ENCODE measurements at places on chromosomes 16 and 17.

DNA sequence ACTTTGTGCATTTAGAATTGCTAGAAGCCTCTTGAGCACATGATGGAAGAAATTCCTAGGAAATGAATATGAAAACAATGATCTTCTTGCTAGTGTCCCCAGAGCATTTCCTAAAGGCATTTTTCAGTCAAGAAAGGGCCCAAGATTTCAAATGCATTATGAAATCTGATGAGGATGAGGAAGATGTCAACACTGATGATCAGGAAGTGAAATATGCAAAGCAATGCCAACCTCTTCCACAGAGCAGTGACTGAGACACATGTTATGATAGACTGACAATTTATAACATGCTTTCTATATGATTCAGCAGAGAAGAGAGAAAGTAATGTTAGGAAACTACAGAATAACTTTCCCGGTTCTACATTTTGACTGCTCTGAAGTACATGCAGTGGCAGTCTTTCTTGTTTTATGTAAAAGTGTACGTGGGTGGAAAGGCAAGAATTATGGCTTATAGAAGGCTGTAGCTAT is 859.1 kb upstream of the GOT2 start:
- DNase-seq: no peak

DNA sequence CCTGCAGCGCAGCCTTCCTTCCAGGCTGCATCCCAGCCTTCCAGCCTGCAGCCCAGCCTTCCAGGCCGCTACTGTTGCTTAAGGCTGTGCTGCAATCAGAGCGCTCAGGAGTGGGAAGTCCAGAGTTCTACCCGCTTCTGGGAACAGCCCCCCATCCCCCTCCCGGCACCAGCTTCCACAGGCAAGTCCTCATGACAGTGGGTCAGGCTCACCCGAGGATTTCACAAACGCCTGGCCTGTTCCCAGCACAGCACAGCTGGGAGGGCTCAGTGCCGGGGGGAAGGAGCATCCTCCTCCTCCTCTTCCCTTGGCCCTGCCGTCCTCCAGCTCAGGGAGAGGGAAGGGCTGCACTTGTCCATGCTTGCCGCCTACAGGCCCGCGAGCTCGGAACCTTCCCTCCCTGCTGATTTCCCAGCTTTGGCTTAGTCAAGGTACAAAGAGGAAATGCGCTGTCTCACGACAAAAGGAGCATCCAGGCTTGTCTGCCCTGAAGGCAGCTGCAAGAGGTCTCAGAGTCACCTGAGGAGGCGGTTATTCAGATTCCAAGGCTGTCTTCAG is 8.3 kb downstream of the SOCS3 start:
- DNase-seq: no peak

DNA sequence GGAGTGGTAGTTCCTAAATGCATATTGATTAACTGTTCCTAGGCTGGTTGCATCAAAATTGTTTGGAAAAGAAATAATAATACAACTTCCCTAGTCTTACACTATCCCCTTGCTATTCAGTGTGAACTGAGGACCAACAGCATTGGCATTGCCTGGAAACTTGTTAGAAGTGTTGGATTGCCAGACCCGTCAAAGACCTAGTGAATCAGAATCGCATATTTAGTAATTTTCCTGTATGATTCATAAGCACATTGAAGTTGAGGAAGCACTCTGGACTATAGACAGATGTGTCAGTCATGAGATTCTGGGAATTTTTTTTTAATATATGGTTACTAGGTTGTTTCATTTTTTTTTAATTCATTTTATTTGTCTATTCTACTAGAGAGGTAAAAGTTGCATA is 34.7 kb upstream of the KCNJ16 start:
- DNase-seq: no peak

- DNase-seq: no peak
Measured at GRCh38 chr17:237406-237955, 56.0 kb upstream of the DOC2B start.

DNA sequence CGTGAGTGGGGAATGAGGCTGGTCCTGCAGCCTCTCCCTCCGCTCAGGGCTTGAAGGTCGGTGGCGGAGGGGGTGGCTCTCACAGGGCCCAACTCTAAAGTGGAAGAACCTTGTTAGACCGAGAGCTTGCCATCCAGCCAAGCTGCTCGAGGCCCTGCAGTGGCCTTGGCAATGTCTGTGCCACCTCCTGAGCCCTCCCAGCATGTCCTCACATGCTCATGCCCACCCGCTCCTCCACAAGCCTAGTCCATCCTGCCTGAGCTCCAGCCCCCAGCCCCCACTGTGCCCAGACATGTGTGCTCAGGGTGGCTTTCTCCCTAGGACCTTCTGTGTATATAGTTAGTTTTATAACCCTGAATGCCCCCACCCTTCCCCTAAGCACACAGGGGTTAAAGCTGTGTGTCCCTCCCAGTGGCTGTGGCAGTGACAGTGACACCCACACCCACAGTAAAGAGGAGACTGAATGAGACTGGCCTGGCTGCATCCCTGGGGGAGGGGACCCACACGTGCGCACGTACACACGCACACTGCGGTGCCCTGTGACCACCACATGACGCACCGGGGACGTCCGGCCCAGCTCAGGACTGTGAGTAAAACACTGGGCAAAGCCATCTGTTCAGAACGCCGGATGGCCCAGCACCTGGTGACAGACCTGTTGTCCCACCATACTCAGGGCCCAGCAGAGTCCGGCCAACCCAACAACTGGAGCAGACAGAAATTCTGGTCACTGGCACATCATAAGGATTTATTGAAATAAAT is 15.6 kb downstream of the PDK2 start:
- no peak for DNase-seq

DNA sequence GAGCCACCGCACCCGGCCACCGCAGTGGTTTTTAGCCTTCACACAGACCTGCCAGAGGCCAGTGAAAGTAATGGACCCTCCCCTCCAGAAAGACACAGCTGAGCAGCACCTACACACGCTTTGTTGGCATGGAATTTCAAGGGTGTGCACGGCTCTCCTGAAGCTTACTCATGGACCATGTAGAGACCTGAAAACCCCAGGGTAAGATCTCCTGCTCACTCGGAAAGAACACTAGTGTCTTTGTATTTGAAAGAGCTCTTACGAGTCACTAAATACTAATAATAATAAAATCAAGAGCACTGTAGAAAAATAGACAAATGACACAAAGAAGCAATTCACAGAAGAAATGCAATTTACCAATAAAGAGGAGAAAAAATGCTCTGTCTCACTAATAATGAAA is 20.0 kb downstream of the SLC43A2 start:
- no peak for DNase-seq

- DNase-seq: no peak
Measured at GRCh38 chr17:42177684-42178083, 3.3 kb downstream of the KCNH4 start.

DNA sequence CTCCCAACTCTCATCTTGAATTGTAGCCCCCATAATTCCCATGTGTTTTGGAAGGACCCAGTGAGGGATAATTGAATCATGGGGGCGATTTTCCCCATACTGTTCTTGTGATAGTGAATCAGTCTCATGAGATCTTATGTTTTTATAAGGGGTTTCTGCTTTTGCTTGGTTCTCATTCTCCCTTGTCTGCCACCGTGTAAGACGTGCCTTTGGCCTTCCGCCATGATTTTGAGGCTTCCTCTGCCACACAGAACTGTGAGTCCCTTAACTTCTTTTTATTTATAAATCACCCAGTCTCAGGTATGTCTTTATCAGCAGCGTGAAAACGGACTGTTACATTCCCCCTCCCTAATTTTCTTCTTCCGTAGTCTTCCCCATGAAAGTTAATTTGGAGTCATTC is 124.0 kb downstream of the ABCA8 start:
- no peak for DNase-seq

DNA sequence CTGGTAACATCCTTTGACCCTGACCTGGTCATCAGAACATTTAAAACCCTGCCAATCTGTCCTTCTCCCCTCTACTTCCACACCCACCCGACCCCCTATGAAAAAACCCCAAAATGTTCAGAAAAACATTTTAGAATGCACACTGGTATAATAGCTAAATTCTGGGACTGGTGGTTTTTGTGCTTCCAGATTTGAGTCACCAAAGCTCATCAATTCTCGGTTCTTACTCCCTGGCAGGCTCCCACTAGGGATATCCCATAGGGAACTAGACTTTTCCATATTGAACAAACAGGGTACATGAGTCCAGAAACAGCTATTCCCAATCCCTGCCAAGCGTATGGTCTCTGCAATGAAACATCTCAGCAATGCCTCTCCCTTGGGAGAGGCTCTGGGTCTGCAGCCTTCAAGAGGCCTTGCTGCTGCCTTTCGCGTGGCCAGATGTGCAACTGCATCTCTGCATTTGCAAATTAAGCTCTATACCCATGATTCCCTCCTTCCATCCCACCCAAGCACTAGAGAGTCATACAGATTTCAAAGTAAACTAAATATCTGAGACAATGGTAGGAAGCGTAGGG is 67.7 kb downstream of the SMG6 start:
- no peak for DNase-seq

GRCh38 chr16:11596572-11597226 is 10.0 kb upstream of the LITAF start:
- no peak for DNase-seq

DNA sequence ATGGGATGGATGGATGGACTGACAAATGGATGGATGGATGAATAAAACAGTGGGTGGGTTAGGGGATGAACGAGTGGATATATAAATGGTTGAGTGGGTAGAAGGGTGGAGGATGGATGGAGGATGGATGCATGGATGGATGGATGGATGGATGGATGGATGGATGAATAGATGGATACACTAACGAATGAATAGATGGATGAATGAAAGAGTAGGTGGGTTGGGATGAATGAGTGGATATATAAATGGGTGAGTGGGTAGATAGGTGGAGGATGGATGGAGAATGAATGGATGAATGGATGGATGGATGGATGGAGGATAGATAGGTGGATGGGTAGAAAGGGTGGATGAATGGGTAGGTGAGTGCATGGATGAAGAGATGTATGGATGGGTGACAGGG is 62.1 kb downstream of the CDYL2 start:
- no peak for DNase-seq

- DNase-seq: no peak
Measured at GRCh38 chr17:66951605-66951953, 12.9 kb upstream of the CACNG4 start.

GRCh38 chr16:82694239-82694874 is 67.6 kb downstream of the CDH13 start:
- DNase-seq: no peak

DNA sequence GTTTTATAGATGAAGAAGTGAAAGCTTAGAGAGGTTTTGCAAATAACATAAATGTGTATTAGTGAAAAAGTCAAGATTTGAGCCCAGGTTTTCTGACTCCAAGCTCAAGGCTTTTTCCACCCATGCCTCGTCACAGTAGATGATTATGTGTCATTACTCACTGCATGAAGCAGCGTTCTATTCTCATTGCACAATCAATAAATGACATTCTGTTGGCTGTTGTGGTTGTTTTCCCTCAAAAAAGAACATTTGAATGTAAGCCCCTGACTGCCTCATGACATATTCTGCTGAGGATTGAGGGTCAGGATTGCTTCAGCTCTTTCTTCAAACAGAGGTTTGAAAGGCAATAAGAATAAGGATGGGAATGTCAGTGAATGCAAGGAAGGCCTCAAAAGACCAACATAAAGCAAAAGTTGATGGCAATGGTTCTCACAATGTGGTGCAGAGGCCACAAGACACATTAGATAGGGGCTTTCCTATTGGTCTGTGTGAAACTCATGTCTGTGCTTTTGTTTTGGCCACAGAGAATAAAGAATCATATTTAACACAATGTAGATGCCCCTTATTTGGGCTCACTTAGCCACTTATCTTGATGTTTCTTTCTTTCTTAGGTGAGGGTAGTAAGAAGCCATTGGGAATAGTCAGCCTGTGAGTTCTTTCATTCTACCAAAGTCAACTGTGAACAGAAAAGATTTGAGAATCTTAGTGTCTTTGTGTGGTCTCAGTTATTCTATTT is 5.4 kb upstream of the MMD start:
- DNase-seq: no peak

DNA sequence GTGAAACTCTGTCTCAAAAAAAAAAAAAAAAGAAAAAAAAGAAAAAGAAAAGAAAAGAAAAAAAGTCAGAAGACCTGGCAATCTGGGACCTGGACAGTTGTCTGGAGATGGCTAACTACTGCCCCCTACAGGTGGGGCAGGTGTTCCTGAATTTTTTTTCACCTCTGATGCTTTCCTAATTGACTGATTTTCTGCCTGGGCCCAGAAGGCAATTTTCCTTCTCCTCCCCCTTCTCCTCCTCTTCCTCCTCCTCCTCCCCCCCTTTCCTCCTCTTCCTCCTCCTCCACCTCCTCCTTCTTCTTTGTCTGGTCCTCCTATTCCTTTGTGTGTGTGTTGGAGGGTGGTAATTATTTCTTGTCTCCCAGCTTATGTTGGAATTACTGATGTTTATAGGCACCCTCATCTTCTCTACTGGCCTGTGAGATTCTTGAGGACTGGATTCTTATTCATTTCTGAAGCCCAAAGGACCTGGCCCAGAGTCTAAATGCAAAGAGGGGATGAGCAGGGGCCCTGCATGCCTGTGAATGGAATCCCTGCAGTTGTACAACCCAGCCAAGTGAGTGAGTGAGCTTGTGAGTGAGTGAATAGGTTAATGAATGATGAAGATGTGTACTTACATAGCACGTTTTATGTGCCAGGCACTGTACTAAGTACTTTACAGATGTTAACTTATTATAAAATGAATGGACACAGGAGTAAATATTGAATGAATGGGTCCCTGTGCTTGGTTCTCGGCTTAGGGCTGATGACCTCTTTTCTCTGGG is 26.9 kb downstream of the IRX5 start:
- DNase-seq: peak; percentile 43

GRCh38 chr17:65865715-65866425 is 304.4 kb upstream of the AXIN2 start:
- no peak for DNase-seq

GRCh38 chr17:15782866-15783265 is 50.8 kb downstream of the TBC1D26 start:
- no peak for DNase-seq

DNA sequence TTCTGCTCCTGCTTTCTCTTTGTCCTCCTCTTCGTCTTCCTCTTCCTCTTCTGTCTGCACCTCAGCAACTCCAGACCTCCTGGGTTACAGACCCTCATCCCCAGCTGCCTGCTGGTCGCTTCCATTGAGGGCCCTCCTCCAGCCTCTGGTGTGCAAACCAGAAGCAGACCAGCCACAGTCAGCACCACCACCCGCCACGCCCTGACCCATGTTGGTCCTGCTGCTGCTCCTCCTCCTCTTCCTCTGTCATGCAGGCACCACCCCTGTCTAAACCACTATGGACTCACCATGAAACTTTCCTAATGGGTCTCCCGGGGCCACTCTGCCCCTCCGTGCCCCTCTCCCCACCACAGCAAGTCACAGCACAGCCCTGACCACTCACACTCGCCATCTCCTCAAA is 11.4 kb upstream of the OGFOD3 start:
- DNase-seq: no peak

DNA sequence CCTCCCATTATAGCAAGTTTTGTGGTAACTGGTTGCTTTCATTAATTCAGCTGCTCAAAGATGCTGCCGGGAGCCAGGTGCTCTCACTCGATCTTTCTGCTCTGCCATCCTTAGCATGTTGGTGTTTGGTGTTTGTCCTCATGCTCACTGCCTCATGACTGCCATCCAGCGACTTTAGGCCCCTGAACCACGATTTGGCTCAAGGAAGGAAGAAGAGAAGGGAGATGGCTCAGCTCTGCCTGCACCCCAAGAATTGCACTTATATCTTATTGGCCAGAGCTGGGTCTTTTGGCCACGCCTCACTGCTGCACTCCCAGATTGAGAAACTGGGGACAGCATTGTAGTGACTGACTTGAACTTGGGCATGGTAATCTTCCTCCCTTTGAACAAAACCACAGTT is 52.7 kb downstream of the ARSG start:
- DNase-seq: no peak

All from COR-L47 (cell line).